ENCODE measurements at places on chromosomes 3 and 15.

DNA sequence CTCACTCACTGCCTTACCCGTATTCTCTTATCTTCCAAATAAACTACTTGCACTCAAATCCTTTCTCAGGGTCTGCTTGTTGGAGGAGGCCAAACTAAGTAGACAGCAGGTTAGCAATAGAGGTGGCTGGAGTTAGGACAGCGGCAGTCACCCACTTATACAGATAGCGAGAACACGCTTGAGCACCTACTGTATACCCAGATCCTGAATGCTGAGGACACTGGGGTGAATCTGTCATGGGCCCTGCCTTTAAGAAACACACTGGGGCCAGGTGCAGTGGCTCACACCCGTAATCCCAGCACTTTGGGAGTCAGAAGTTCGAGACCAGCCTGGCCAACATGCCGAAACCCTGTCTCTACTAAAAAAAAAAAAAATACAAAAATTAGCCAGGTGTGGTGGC lies 38.0 kb upstream of the TSEN2 start:
- no peak for DNase-seq

DNA sequence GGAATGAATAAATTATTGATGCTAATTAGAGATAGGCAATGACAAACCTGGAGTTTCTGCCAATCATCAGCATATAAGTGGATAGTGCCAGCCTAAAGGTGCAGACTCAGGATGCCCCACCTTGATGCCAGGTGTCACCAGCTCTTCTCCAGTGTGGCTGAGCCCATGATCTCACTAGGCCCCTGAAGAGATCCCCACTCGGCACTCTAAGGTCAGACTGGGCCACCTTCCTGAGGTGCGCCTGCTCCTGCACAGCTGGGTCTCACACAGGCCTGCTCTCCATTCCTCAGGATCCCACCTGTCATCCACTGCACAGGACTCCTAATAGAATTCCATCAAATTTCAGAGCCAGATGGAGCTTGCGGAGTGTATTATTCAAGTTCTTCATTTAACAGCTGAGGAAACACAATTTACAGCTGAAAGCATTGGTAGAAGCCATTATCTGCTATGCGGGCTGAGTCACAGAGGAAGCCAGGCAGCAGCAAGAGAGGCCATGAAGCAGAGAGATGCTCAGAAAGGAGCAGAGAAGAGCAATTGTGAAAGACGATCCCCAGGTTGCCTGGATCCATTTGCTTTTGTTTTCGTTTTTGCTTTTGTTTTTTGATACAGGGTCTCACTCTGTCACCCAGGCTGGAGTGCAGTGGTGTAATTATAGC lies 25.1 kb upstream of the FSTL1 start:
- no peak for DNase-seq

DNA sequence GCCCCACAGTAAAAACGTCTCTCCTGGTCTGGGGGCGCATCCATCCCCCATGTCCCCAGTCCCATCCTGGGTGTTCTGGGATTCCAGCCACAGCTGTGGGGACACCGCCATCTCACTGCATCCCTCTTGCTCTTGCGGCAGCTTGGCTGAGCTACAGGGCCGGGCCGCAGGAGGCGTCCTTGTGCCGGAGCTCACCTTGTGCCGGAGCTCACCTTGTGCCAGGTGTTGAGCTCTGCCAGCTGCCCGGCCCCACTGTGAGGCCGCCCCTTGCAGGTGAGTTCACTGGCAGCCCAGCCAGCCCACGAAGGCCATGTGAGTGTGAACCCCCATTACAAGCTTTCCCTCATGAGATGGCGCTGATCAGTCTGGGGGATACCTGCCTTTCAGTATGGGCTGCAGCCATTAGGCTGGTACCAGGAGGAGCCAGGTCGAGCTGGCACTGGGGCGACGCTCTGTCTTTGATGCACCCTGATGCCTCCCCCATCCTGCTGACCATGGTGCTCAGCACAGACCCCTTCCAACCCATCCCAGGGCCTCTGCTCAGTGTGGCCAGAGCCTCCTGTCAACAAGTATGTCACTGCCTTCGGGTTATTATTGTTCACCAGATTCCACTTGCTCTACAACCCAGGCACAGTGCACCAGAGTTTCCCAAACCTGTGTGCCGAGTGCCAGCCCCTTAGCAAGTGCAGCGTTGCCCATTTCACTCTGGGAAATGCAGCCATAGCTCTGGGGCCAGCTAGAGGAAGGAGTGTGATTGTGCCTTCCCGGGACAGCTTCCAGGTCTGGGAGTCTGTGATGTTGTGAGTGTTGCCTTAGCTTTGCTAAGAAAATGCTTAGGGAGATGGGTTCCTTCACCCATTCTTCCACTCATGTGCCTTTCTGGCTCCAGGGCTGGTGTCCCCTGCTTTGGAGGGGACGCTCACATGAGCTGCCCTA lies 105.7 kb downstream of the APBA2 start:
- no peak for DNase-seq

- no peak for DNase-seq
Measured at GRCh38 chr15:62895905-62896316, 146.6 kb upstream of the TPM1 start.

DNA sequence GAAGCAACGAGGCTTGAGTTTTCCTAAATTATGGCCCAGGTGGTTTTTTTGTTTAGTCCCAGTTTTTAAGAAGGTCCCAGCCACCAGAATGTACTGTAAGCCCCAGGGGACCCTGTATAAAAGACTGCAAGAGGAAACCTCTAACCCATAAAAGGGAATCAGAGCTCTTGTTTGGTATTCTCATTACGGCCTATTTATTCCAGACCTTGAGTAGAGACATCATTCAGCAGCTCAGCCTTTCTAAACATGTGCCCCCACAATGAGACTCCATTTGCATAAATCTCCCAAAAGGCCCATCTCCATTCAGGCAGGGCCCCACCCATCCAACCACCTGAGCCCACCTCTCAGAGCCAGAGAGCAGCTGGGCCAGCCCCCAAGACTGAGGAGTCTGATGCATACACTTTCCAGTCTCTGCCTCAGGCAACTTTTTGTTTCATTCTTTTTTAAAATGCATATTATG lies 25.7 kb downstream of the ZDHHC3 start:
- DNase-seq, result no peak

- no peak for DNase-seq
Measured at GRCh38 chr15:89767411-89767915, 8.7 kb upstream of the MESP2 start.

- no peak for DNase-seq
Measured at GRCh38 chr15:81006124-81006523, 5.4 kb downstream of the TLNRD1 start.
